ENCODE measurements at places on chromosomes 6 and 20. TPM values are rescaled to one million over a fixed set of nuclear protein-coding genes. Genes with fewer than 3 reads are reported as not detected.

- H3K27ac ChIP-seq: no peak overlapping the region
- no peak for DNase-seq
- no peak overlapping the region for H3K4me3 ChIP-seq
- H3K4me1 ChIP-seq: peaks cover 43% of the 10 kb centered on the region
These were observed 22.8 kb downstream of the PANK2 start for GRCh38 chr20:3911956-3912355.

Gene FBXO30
- total RNA-seq: 6.9 TPM

Gene FNDC1
- not detected for total RNA-seq

- DNase-seq: no peak
- no peaks in the 10 kb centered on the region for H3K4me1 ChIP-seq
- peaks cover 12% of the 10 kb centered on the region for H3K27me3 ChIP-seq
- no peaks in the 10 kb centered on the region for H3K36me3 ChIP-seq
These were observed 40.1 kb downstream of the CYP24A1 start for GRCh38 chr20:54133434-54134427.

- no peaks in the 10 kb centered on the region for H3K36me3 ChIP-seq
- no peak overlapping the region for H3K27ac ChIP-seq
- peaks cover 42% of the 10 kb centered on the region for H3K27me3 ChIP-seq
- H3K4me1 ChIP-seq: no peaks in the 10 kb centered on the region
These were observed 51.4 kb downstream of the CD40 start for GRCh38 chr20:46169245-46170171.

Gene GSTA2
- not detected for total RNA-seq

Gene SYCP2
- total RNA-seq: 4.4 TPM

Gene BPIFA1
- not detected for total RNA-seq

DNA sequence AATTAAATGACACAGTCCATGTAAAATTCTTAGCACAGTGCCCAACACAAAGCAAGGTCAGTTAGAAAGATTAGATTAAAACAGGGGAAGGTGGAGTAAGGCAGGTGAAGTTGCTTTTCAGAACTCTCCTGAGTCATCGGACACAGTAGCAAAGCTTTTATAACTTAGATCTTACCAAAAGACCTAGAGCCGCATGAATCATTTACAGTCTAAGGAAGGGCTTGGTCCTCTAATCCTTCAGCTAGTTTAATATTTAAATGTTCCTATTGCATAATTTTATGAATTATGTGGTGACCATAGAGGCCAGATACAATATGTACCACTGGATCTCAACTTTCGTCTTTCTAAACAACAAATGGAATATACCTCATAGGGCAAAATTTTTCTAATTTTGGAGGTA is 202.1 kb upstream of the SNX9 start:
- no peaks in the 10 kb centered on the region for H3K27me3 ChIP-seq
- no peak overlapping the region for H3K4me3 ChIP-seq
- DNase-seq: no peak
- no peaks in the 10 kb centered on the region for H3K36me3 ChIP-seq
- no peak overlapping the region for H3K27ac ChIP-seq

DNA sequence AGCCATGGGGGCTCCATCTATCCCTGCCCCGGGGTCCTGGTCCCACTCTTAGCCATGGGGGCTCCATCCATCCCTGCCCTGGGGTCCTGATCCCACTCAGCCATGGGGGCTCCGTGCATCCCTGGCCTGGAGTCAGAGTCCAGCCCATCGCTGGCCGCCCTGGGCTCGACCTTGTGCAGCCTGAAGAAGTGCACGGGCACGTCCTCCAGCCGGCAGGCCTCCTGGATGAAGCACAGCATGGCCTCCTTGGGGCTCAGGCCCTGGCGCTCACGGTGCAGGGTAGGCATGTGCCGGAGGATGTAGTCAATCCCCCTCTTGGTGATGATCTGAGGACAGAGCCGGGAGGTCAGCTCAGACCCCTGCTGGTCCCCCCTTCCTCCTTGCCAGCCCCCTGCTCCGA is 15.6 kb downstream of the FRMD1 start:
- no peak for DNase-seq
- H3K4me3 ChIP-seq: no peak overlapping the region
- H3K4me1 ChIP-seq: no peaks in the 10 kb centered on the region

Gene DPPA5
- not detected for total RNA-seq

Gene HCRTR2
- total RNA-seq: not detected

Gene WFDC12
- total RNA-seq: not detected

- H3K4me1 ChIP-seq: peaks cover 13% of the 10 kb centered on the region
- DNase-seq: no peak
- no peak overlapping the region for H3K4me3 ChIP-seq
- H3K27ac ChIP-seq: no peak overlapping the region
- H3K27me3 ChIP-seq: no peaks in the 10 kb centered on the region
These were observed 208.0 kb downstream of the GMDS start for GRCh38 chr6:2037237-2037926.

- H3K4me3 ChIP-seq: no peak overlapping the region
- no peaks in the 10 kb centered on the region for H3K36me3 ChIP-seq
- H3K27ac ChIP-seq: no peak overlapping the region
- H3K4me1 ChIP-seq: no peaks in the 10 kb centered on the region
These were observed 99.9 kb downstream of the TCP11 start for GRCh38 chr6:35041086-35041861.

DNA sequence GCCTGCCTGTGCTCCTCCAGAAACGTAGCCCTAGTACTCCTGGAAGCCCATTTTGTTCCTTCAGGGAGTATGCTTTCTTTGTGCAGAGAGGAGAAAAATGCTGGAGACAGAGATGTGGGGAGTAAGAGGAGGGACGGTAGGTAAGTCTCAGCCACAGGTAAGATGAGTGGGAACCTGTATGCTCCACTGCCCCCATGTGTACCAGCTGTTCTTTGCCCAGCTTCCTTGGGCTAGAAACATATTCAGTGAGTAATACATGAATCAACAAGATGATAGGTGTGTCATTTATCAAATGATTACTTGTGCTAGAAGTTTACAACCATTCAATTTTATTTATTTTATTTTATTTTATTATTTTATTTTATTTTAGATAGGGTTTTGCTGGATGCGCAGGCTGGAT is 13.6 kb upstream of the CEP85L start:
- H3K4me1 ChIP-seq: peaks cover 24% of the 10 kb centered on the region
- no peaks in the 10 kb centered on the region for H3K36me3 ChIP-seq
- no peaks in the 10 kb centered on the region for H3K27me3 ChIP-seq

Gene TMEM217
- 23.5 TPM for total RNA-seq

Gene PACSIN1
- 0.19 TPM for total RNA-seq

DNA sequence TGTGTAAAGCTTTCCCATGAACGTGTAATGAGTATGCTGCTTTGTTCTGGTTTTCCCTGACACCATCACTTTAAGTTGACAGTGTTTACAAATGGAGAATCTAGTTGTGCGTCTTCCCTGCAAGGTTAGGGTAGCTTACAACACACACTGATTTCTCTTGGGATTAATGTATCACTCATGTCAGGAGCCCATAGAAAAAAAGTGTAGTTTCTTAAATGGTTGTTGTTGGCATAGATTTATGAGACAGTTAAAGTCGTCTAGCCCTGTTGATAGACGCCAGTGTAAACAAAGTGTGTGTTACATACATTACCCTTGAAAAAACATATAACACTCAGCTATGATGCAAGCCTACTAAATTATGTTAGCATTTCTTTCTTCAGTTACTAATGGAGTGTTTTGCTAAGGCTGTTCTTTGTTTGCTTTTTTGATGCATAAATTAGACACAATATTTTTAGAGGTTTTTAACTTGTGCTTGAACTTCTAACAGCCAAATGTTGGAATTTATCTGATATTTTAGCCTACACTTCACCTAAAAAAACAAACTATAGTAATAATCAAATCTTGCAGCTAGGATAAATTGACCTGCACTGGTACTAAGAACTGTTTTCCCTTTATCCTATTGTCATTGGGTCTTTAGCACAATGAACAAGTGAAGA is 88.6 kb downstream of the RNF217 start:
- H3K4me1 ChIP-seq: no peaks in the 10 kb centered on the region
- no peak for DNase-seq

Gene SLC35D3
- not detected for total RNA-seq

Gene ALDH8A1
- 3.9 TPM for total RNA-seq

DNA sequence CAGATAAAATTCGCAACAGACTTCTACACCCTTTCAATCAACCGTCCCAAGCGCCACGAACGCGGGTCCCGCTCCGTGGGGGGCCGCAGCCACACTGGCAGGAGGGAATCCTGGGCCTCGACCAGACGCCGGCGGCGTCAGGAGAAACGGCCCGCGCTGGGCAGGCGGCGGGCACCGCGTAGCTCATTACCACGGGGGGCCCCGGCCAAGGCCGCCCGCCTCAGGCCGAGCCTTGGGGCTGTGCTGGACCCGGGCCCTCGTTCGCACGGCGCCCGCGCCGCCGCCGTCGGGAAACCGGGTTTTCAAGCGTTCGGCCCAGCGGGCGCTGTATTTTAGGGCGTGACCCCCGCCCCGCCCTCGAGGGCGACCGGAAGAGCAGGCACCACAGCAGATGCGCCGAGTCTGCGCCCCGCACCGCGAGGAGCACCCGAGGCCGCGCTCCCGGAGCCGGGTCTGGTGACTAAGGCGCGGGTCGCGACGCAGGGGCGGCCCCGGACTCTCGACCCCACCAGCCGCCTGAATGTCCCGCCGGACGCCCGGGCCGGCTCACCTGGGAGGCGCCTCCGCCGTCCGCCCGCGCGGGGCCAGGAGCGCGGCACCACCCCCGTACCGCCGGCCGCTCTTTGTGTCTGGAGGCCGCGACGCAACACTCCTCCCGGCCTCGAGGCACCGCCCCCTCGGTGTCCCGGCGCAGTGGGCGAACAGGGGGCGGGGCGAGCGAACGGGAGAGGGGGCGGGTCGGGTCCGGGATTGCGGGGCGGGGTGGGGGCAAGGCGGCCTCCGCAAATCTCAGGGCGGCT is at the start of gene NINL:
TSS of gene NINL (minus strand) at position 627 of the 800 bp plus-strand sequence. CDS start 58,944 bp downstream, outside the sequence.
- H3K36me3 ChIP-seq: no peaks in the 10 kb centered on the region
- H3K27me3 ChIP-seq: peaks cover 13% of the 10 kb centered on the region
- H3K4me1 ChIP-seq: peaks cover 4% of the 10 kb centered on the region
- H3K27ac ChIP-seq: no peak within 1 kb of the TSS

DNA sequence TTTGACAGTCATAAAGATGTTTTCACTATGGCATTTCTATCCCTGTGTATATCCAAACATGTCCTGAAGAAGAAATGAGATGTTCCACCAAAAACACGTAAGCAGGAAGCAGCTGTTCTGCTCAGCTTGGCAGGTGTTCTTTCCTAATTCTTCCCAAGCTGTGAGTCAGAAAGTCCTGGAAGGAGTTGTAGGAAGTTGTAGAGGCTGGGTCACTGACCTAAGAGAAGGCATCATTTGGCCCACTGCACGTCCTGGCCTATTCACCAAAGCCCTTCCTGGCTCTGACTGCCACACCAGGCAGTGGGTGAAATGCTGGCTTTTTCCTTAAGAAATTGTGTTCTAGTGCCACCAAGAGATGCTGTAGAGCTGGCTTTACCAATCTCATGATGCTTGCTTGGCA is 40.3 kb downstream of the STX11 start:
- no peak overlapping the region for H3K4me3 ChIP-seq
- H3K27ac ChIP-seq: no peak overlapping the region
- no peak for DNase-seq

Gene DEFB124
- total RNA-seq: not detected

Gene CST1
- total RNA-seq: not detected

- no peaks in the 10 kb centered on the region for H3K27me3 ChIP-seq
- no peaks in the 10 kb centered on the region for H3K36me3 ChIP-seq
- H3K27ac ChIP-seq: no peak overlapping the region
- H3K4me3 ChIP-seq: no peak overlapping the region
- no peaks in the 10 kb centered on the region for H3K4me1 ChIP-seq
- DNase-seq: no peak
These were observed 257.4 kb downstream of the HTR1B start for GRCh38 chr6:77205936-77206335.

- no peak for DNase-seq
- H3K4me1 ChIP-seq: peaks cover 43% of the 10 kb centered on the region
- peak overlapping the region; percentile 92 for H3K27ac ChIP-seq
- H3K27me3 ChIP-seq: no peaks in the 10 kb centered on the region
These were observed 30.3 kb downstream of the RREB1 start for GRCh38 chr6:7138046-7138531.

- peaks cover 18% of the 10 kb centered on the region for H3K4me1 ChIP-seq
- H3K27me3 ChIP-seq: peaks cover 17% of the 10 kb centered on the region
- no peak within 1 kb of the TSS for H3K4me3 ChIP-seq
- DNase-seq: no peak
- no peak within 1 kb of the TSS for H3K27ac ChIP-seq
- H3K36me3 ChIP-seq: no peaks in the 10 kb centered on the region
These were observed at the start of gene FILIP1 for GRCh38 chr6:75493400-75494064. FILIP1 (minus strand) TSS chr6:75493800; CDS start chr6:75414972, 78,828 bp downstream.

GRCh38 chr6:124962639-124963415 is 590 bp downstream of the RNF217 start:
- peaks cover 19% of the 10 kb centered on the region for H3K4me1 ChIP-seq
- H3K27me3 ChIP-seq: peaks cover 21% of the 10 kb centered on the region
- peak overlapping the region; percentile 60 for H3K4me3 ChIP-seq
- H3K27ac ChIP-seq: peak overlapping the region; percentile 20
- no peaks in the 10 kb centered on the region for H3K36me3 ChIP-seq
- DNase-seq: no peak

DNA sequence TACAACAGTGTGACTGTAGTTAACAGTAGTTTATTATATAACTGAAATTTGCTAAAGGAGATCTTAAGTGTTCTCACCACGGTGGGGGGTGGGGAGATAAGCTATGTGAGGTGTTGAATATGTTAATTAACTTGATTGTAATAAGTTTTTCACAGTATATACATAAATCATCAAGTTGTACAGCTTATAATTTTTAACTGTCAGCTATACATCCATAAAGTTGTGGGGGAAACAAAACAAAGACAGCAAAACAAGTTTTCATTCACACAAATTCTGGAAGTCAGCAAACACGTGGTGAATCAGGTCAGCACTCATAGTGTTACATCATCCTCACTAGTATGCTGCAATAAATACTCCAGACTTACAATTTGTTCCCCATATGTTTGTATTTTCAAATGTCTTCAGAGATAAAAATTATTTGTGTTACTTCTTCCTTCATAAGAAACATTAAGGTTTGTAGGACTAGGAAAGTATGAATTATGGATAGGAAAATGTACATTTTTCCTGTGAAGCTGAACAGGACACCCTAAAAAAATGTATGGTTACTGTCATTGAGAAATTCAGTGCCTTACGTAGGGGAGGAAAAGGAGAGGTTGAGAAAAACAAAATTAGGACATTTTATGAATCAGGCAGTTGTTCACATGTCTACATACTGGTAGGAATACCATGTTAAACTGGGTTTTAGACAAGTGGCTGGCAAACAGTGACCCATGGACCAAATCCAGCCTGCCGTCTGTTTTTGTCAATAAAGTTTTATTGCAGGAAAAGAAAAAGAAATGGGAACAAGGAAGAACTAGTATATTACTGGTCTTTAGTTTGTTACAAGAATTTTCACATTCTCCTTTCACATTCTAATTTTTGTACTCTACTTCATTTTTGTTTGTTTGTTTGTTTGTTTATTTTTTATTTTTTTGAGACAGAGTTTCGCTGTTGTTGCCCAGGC is 6.0 kb downstream of the SUMO4 start:
- peak overlapping the region; percentile 20 for H3K4me3 ChIP-seq
- H3K27me3 ChIP-seq: no peaks in the 10 kb centered on the region
- H3K27ac ChIP-seq: peak overlapping the region; percentile 74
- peaks cover 21% of the 10 kb centered on the region for H3K4me1 ChIP-seq

DNA sequence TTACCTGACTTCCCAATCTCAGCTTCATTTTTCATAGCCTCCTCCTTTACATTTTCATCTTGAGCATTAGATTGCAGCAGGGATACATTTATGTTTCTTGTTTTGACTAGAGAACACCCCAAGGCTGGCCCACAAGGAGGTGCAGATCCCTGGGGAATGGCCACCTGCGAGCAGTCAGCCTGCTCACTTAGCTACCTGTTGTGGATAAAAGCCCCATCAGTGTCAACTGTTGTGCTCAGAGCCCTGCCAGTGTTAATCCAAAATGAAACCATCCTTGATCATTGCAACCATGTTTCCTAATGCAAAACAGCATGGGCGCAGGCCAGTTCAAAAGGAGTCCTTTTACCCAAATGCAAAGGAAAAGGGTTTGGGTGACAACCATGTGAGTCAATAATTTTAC is 50.8 kb downstream of the CNR1 start:
- no peak overlapping the region for H3K27ac ChIP-seq
- H3K27me3 ChIP-seq: peaks cover 40% of the 10 kb centered on the region
- DNase-seq: no peak
- H3K36me3 ChIP-seq: no peaks in the 10 kb centered on the region
